ENCODE measurements at places on chromosomes 1 and 21.

GRCh38 chr1:38231941-38232340 lies 185.3 kb upstream of the POU3F1 start:
- no peak for DNase-seq

GRCh38 chr1:96164053-96164452 lies 557.5 kb upstream of the PTBP2 start:
- DNase-seq: no peak

DNA sequence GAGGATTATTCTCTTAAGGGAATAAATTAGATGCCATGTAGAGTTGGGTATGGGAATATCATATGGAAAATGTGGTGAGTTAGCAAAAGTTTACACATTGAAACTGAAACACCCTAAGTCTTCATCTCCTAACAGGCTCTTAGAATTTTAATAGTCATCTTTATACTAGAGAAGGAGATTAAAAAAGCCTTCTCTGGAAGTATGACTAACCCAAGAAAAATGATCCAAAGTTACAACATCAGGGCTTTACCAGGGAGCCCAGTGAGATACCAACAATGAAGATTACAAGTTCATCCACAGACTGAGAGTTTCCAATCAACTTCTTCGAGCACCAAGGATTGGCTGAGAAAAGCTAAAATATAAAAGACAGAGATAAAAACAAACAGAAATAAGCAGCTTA lies 70.0 kb upstream of the KIAA0040 start:
- no peak for DNase-seq

- DNase-seq: no peak
Measured at GRCh38 chr1:65765631-65766030, 27.1 kb upstream of the PDE4B start.

- no peak for DNase-seq
Measured at GRCh38 chr21:27704567-27705166, 737.8 kb upstream of the ADAMTS5 start.

DNA sequence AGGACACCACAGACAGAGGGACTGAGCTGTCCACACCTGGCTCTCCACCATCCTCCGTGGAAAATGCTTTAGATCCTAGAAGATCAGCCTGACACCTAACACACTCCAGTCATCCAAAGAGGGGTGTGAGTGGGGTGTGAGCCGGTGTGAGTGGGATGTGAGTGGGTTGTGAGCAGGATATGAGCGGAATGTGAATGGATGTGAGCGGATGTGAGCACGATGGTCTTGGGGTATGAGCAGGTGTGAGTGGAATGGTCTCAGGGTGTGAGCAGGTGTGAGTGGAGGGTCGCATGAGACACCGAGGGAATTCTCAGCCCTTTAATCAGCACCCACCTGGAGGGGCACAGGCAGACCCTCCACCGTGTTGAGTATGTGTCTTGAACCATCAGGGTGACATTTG lies 851 bp downstream of the TCP10L start:
- no peak for DNase-seq

DNA sequence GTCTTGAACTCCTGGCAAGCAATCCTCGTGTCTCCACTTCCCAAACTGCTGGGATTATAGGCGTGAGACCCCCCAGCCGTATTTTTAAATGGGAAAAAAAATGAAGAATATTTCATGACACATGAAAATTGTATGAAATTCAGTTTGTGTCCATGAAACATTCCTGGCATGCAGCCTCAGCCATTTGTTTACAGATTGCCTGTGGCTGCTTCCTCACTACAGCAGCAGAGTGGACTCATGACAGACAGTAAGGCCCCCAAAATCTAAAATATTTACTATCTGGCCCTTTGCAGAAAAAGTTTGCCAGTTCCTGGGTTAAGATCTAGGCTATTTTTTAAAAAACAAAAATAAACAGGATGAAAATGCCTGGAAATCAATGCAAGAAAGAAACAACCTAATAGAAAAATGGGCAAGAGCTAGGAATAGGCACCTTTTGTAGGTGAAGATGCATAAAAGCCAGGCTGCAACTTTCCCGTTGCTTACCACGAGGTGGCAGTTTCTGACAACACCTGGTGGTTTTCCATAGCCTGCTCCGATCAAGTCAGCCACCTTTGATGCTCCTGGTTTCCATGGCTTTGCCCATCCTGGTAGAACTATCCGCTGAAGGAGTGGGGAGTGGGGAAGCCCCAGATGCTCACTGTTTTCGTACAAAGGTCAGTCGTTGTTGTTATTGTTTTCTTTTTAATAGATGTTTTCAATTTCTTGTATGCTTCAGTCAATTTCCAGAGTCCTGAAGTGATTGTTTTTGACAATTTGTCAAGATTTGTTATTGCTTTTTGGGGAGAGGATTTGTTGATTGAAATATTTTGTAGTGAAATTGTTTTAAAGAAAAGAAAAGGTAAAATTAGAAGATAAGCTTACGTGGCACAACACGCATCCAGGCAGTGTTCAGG lies 24.3 kb downstream of the UBE2Q1 start:
- peak; percentile 46 for DNase-seq

- DNase-seq: no peak
Measured at GRCh38 chr1:101605878-101606277, 369.1 kb downstream of the S1PR1 start.

DNA sequence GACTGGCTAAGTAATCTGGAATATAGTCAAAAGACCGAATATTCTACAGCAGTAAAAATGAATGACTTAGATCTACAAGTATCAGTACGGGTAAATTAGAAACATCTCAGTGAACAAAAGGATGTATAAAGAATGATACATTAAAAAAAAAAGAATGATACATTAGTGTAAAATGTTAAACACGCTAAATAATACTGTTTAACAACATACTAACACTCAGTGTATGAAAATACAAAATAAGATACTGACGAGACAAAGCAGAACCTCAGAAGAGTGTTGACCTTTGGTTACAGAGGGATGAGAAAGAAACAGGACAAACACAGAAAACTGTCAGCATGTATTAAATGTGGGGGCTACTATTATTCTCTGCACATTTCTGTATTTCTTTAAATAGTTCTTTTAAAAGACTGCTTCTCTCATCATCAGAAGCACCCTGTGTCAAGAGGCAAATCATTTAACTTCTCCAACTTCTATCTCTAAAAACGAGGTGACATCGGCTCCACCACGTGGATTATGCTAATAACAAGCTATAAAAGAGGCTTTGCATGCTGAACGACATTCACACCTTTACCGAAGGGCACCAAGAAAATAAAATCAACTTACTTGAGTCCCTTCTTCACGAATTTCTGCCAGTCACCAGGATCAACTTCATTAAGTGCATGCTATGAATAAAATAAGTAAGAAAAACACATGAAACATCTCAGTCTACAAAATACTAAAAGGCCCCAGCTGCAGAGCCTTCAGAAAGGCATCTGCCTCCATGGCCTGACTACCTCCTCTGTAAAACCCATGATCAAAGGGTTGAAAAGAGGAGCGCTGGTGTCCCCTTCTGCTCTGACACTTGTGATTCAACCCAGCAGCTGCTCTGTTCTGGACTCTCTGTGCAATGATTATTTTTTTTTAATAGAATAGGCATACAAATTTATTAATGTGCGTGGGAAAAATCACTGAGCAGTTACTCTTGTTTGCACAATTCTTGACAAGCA lies 42.5 kb downstream of the MRAP start:
- no peak for DNase-seq

- no peak for DNase-seq
Measured at GRCh38 chr1:54649130-54649898, 7.7 kb downstream of the MROH7 start.

DNA sequence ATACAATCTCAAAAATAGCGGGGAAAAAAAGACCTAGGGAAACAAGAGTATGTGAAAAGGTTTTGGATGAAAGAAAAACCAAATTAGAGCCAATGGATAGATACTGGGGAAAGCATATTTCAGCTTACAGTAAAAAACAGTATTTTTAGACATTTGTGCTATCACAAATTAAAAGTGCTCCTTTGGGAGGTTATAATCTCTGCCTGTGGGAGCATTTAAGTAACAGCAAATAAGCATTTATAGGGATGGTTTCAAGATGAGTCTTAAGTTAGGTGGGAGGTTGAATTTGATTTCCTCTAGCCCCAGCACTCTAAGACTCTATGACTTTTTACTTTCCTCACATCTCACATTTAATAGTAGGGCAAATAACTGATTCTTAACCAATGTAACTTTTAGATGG lies 79.6 kb upstream of the SLFNL1 start:
- DNase-seq: no peak

- no peak for DNase-seq
Measured at GRCh38 chr1:242002510-242002909, 3.6 kb upstream of the MAP1LC3C start.

DNA sequence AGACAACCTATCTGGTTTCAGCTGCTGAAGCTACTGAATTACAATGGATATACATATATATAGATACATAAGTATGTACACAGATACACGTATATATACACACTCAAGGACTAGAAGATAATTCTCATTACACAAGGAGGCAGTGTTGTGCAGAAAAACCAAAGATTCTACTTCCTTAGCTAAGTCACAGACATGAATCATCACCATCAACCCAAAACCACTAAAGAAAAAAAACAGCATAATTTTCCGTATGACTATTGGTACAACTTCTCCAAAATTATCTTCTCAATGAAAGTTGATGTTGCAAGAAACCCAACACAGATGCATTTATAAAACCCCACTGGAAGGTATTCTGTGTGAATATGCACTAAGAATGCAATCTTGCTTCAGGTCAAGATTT lies 36.8 kb upstream of the RPF1 start:
- no peak for DNase-seq

DNA sequence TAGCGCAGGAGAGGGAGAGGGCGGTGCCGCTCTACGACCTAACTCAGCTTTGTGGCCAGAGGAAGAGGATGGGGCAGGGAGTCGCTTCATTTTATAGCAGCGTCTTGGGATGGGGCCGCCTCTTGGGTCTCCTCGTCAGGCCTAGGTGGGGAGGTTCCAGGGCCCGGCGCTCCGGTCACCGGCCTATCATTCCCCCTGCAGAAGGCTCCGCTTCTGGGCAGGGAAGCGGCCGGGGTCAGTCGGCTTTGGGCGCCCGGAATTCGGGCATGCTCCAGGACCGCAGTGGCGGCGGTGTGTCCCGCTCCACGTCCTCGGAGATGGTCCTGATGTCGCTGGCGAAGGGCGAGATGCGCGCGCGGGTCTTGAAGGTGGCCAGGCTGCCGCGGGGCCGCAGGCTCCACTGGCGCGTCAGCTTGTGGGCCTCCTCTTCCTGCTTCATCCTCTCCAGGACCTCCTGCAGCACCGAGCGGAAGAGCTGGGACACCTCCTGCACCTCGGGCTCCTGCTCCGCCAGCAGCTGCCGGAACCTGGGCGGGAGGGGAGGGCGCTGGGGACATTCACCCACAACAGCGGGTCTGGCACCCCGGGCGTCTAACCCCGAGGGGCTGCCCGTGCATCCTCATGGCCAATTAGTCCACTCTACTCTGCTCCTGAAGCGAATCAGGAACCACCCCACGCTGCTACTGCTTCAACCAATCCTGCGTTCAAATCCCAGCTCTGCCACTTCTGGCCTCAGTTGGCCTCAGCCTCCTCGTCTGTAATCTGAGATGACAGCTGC lies 13.0 kb downstream of the RD3 start:
- no peak for DNase-seq

GRCh38 chr1:160137216-160137862 lies 14.1 kb upstream of the ATP1A4 start:
- DNase-seq: no peak

- no peak for DNase-seq
Measured at GRCh38 chr1:68213843-68214242, 18.5 kb downstream of the WLS start.

- peak; percentile 55 for DNase-seq
Measured at GRCh38 chr1:155117610-155118009, 10.1 kb upstream of the EFNA1 start.

GRCh38 chr1:236657398-236657797 lies 28.9 kb upstream of the ACTN2 start:
- DNase-seq: no peak

GRCh38 chr1:212648431-212648830 lies 39.9 kb downstream of the ATF3 start:
- no peak for DNase-seq

- DNase-seq: no peak
Measured at GRCh38 chr1:161885003-161885402, 118.9 kb downstream of the ATF6 start.

DNA sequence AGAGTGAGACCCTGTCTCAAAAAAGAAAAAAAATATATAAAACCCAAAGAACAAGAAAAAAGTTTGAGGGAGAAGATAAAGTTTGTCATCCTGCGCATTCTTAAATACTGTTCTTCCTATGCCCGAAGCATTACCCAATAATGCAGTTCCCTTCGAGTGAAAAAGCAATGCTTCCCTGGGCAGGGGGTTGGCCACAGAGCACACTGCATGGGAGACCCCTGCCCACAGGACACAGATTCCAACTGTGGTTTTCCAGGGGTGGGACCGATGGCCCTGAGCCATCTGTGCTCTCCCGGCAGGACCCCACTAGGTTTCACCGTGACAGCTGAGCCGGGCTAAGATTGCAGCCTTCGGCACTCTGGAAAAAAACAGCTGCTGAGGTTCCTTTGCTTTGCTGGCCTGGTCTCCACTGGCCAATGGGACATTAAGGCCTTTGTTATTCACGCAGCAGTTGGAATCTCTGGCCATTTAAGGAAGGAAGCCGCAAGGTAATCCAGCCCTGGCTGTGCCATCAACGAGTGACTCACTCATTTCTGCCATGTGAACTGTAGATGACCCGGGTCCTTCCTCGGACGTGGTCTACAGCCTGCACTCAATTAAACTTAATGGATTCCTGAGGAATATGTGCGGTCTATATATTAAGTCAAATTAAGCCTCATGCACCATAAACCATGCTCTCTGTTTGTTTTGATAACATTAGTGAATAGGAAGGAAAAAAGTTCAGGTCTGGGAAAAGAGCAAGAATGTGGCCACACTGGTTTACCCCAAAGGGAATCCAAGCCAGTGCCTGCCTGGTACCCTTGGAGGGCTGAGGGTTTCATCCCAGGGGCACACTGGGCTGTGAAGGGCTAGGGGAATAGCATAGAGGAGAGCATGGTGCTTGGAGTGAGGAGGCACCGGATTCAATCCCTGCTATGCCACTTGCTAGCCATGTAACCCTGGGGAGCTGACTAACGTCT lies 163.2 kb downstream of the ZBTB18 start:
- no peak for DNase-seq

GRCh38 chr1:200491103-200491502 lies 81.3 kb upstream of the ZNF281 start:
- DNase-seq: no peak

All from NCI-H187 treated with DMSO at 0.1 percent for 48 hours (cell line).